ENCODE measurements at places on chromosomes 4 and X.

- DNase-seq, result no peak
Observed at GRCh38 chr4:106615961-106616360, 247.4 kb upstream of the GIMD1 start.

DNA sequence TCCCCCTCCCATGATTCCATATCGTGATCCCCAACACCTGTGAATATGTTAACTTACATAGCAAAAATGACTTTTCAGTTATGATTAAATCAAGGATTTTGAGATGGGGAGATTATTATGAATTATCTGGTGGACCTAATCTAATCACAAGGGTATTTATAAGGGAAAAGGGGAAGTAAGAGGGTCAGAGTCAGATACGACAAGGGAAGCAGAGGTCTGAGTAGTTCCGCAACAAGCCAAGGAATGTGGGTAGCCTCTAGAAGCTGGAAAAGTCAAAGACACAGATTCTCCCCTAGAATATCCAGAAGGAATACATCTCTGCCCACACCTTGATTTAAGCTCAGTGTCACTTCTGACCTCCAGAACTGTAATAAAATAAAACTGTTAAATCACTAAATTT, 1.0 kb upstream of the IL13RA1 start:
- DNase-seq, result no peak

- DNase-seq, result no peak
Observed at GRCh38 chrX:8235026-8235425, 64.0 kb upstream of the VCX2 start.

- no peak for DNase-seq
Observed at GRCh38 chr4:186912606-186913005, 188.9 kb upstream of the FAT1 start.

- DNase-seq, result peak; percentile 51
Observed at GRCh38 chr4:139015948-139016471, 429 bp downstream of the NOCT start.

DNA sequence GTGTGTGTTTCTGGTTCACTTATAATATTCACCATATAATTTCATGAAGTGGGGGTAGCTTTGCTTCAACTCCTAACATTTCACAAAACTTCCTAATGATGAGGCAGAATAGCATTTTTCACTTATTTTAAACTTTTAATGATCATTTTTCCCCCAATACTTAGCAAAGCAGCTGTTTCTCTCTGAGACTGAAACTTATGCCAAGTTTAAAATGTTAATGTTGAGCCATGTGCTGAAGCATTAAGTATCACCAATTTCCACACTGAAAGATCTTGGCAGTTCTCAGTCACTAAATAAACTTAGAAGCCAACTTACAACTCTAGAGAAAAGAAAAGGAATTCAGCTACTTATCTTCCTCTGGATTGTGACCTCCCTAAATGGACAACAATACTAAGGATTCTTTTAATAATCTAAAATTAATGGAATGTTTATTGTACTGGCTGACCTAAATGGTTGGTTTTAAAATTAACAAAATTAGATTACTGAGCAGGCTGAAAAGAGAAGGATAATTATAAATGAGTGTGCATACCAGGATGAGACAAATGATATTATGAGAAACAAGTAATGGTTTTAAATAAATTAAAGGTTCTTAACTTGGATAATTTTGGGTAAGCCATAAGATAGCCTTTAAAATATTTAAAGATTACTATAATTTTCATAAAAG, 1429.4 kb upstream of the ADGRL3 start:
- DNase-seq, result no peak

DNA sequence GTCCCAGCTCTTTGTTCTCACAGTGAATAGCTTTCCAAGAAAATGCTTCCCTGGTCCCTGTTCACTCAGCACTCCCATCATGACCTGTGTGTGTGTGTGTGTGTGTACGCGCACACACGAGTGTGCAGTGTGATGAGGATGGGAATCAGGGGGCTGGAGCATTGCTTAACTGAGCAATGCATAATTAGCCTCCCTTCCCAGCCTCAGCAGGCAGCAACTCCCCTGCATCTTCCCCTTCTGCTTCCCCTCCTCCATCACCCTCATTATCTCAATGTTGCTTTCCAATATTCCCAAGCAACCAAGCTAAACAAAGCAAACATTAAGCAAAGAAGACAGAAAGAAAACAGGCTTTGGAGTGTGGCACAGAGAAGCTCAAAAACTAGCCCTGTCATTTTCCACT, 137.0 kb downstream of the RBM47 start:
- DNase-seq, result no peak

GRCh38 chr4:38082424-38083385, 122.5 kb downstream of the PTTG2 start:
- DNase-seq, result no peak

GRCh38 chr4:35525192-35525978, 718.9 kb downstream of the ARAP2 start:
- DNase-seq, result no peak

GRCh38 chrX:129808158-129808828, 28.5 kb downstream of the SASH3 start:
- DNase-seq, result no peak

DNA sequence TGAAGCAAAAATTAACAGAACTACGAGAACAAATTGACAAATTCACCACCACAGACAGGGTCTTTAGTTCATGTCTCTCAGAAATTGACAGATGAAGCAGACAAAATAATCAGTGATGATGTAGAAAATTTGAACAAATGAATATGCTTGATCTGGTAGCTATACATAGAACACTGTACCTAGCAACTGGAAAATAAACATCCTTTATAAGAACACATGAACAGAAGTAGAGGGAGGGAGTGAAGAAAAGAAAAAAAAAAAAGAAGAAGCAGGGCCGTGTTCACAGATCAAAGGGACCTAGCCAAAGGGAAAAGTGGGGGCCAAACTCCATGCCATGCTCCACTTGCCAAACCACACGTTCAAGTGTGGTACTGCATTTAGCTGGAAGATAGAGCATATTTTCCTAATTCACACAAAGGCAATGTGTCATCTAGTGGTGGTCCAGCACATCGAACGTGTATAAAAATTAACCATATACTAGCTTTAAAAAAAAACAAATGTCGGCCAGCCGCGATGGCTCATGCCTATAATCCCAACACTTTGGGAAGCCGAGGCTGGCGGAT, 5.6 kb upstream of the THOC2 start:
- DNase-seq, result no peak

DNA sequence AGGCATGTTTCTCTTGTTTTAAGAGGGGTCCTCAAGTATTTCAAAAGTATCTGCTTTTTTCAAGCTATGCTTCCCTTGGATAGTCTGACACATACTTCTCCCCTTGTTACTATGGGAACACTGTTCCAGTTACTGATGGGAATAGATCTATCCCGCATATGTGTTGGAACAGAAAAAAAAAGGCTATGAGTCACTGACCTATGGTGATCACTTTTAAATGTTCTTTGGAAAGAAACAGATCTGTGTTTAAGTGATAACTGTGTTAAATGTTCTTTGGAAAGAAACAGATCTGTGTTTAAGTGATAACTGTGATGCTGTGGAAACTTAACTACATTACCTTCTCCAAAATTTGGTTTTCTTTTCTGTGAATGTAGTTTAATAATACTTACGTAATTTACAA, 303.2 kb downstream of the TEX13C start:
- no peak for DNase-seq

DNA sequence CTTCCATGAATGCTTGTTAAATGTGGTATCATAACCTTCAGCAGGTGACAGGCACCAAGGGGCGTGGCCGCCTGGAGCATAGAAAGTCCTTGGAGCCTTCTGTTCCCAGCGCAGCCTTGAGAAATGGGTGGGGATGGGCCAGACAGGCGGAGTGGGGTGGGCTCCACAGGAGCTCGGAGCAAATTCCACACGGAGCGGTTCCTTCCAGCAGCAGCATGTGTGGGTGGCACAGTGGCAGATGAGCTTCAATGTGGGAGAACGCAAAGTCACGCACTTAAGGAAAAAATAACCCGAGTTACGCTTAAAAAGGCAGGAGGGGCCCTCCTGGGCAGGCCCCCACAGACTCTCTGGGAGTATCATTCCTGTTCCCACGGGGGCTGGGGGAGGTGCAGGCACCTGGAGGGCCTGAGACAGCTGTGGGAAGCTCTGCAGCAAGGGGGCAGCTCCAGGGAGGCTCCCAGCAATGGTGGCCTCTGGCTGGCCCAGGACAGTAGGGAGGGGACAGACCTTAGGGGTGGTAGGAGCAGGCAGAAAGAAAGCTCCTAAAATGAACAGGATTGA, 15.3 kb downstream of the TMEM271 start:
- DNase-seq, result no peak

DNA sequence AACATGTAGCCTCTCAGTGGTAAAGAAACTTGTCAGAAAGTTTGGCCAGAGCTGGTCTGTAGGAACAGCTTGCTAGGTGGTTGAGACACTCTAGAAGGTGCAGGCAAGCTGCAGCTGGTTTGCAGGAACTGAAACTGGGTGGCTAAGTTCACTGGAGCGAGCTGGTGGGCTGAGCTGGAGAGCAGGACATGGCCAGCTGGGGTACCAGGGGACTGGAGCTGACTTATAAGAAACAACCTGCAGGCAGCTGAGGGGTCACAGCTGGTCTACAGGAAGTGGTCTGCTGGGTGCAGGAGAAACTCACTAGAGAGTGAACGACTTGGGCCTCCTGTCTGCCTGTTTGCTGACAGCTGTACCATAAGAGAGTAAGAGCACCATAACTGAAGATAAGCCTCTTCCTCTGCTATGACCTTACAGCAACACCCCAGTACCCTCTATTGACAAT, 157.1 kb upstream of the LNX1 start:
- no peak for DNase-seq

DNA sequence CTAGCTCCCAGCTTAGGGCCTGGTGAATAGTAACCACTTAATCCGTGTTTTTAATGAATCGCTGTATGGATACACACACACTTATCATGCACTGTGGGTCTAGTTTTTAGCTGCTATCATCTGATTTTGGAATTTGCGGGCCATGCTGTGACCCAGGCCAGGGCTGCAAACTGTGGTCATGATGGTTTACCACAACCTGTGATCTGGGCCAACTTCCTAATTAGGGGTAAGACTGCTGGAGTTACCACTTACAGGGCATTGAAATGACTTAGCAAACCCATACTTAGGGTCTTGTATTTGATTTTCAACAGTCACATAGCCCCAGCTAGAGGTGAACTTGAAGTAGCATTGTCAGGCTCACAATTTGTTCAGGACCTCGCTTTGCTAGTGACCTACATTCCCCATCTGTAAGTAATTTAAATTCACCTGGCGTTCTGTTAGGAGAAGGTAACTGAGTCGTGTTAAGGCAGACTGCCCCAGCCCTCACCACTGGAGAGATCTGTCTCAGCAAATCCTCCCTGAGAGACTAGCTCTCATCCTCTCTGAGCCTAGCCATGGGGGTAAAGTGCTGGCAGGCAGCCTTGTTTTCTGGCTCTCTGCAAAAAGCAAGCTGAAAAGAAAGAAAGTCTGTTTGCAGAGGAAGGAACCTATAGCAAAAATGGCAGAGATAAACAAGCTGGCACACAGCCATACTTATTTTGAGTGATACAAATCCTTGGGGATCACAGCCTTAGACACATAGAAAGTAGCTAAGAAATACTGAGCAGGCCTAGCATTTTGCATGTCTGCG, 33.8 kb upstream of the EGFL6 start:
- no peak for DNase-seq

DNA sequence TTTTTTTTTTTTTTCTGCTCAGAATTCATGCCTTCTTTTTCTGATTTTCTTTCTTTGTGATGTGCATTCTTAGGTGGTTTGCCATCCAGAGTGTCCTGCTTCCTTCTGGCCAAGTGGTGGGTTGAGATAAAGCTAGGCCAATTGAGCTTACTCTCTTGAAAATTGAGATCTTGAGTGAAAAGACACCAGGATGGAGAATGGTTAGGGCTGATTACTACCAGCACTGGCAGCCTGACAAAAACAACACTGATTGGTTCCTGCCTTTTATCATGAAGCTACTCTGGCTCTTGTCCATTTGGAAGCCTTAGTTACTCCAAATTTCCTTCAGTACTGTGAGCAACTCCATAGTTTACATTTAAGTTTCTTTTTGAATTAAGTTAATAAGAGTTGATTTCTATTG, 404.0 kb downstream of the PPARGC1A start:
- DNase-seq, result no peak
